ENCODE measurements at places on chromosomes 13 and 19.

GRCh38 chr19:48123907-48124651 lies 13.5 kb upstream of the PLA2G4C start:
- no peaks in the 10 kb centered on the region for H3K27me3 ChIP-seq
- H3K27ac ChIP-seq, result no peak overlapping the region
- H3K4me3 ChIP-seq, result no peak overlapping the region
- no peak for DNase-seq
- H3K36me3 ChIP-seq, result no peaks in the 10 kb centered on the region

DNA sequence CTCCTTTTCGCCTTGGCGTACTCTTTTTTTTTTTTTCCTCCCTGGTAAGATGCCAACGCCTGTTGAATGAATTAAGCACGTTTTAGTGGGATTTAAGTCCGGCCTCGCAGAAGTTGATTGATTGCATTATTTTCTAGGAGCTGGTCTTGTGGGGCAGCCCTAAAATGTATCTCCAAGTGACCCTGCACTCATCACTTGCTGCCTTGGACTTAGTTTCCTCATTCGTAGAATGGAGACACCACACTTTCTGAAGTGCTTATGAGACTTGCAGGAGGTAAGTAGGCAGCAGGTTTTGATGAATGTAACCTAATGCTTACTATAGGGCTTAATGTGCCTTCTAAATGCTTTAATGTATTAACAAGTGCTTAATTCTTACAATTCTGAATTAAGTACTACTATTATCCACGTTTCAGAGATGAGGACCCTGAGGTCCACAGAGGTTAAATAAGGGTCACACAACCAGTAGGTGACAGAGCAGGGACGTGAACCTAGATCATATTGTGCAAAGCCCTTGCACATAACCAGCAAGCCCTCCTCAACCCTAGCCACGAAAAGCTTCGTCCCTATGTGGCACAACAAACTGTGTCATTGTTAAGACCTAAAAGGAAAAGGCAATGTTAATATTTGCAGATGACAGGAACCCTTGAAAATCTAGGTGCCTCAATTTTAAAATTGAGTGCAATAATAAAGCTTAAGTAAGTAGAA lies 514 bp upstream of the ARGLU1 start:
- DNase-seq, result no peak
- no peaks in the 10 kb centered on the region for H3K36me3 ChIP-seq
- H3K4me1 ChIP-seq, result peaks cover 39% of the 10 kb centered on the region
- H3K27me3 ChIP-seq, result no peaks in the 10 kb centered on the region

DNA sequence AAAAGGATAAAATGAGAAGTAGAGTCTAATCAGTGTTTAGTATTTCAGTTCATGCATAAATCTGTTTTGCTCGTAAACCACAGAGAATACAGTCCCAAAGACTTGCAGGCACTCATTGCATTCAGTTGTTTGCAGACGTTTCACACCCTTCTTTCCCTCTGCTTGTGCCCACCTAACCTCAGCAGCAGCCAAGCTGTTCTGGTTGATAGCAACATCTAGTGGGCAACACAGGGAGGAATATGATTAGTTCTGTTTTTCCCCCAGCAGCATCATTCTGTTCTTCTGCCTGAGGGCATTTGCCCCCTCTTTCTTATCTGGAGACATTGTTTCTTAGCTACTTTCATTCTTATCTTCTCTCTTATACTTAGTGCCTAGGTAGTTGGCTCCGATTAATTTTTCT lies 135.6 kb downstream of the PAN3 start:
- H3K36me3 ChIP-seq, result peaks cover 15% of the 10 kb centered on the region
- DNase-seq, result no peak
- no peak overlapping the region for H3K4me3 ChIP-seq

GRCh38 chr13:46679369-46680120 lies 117.4 kb downstream of the ESD start:
- H3K27me3 ChIP-seq, result no peaks in the 10 kb centered on the region
- no peaks in the 10 kb centered on the region for H3K36me3 ChIP-seq
- no peak for DNase-seq

DNA sequence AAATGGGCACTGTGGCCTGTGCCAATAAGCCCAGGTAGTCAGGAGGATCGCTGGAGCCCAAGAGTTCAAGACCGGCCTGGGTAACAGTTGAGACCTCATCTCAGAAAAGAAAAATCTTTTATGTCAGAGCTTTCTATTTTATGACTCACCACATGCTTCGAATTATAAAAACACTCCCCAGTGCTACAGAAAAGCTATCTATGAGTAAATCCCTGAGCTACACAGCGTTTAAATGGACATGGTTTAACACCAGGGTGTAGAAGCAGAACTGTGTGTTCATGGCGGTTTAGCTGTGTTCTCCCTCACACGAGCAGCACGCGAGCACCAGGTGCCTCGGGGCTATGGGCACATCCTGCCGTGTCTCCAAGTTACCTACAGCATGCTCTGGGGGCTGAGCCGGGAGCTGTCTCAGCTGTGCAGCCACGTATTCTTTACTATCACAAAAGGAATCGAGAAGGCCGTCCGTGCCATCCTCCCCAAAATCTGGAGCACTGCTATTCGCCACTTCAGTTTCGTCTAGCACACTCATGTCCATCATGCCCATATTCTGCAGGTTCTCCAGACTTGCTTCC lies 6.7 kb downstream of the SAFB2 start:
- H3K27ac ChIP-seq, result no peak overlapping the region
- no peak for DNase-seq
- H3K27me3 ChIP-seq, result no peaks in the 10 kb centered on the region
- H3K4me3 ChIP-seq, result no peak overlapping the region
- H3K4me1 ChIP-seq, result no peaks in the 10 kb centered on the region

DNA sequence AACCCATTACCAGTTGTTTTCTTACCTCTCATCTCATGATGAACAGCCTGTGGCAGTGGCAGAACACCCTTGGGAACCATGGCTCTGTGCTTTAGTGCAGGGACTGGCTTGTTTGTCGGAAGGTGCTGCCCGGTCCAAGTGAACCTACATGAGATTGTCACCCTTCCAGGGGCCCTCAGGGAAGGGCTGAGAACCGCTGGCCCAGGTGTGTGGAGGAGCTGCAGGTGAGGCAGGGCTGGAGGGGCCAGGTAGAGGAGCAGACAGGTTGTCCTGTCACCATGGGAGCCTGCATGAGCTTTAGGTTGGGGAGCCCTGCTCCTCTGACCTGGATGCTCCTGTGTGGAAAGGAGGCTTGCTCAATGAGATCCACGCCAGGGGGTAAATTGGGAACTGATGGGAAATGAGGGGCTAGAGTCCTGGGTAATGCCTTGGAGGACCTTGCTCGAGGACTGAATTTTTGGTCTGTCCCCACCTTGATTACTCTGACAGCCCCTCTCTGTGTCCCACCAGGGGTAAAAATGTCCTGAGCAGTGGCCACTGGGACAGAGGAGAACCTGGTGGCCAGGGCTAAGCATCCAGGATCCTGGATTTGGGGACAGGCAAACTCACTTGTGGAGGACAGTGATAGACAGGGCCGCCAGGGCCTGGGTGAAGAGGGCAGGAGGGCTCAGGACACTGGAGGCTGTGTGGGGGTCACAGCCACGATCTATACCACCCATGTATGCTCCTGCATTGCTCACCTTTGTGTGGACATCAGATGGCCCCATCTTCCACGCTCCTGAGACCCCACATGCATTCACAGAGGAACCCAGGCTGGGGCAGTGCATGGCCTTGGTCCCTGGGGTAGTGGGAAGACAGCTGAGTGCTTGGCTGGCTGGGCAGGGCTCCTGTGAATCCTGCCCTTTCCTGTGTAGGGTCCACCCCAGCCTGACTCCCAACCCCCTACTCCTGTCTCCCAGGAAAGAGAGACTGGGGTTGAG lies 24.1 kb upstream of the CEACAM1 start:
- no peaks in the 10 kb centered on the region for H3K36me3 ChIP-seq
- peak; percentile 34 for DNase-seq
- no peak overlapping the region for H3K4me3 ChIP-seq
- H3K4me1 ChIP-seq, result no peaks in the 10 kb centered on the region
- H3K27me3 ChIP-seq, result no peaks in the 10 kb centered on the region

GRCh38 chr13:71722206-71722605 lies 144.8 kb downstream of the DACH1 start:
- H3K36me3 ChIP-seq, result no peaks in the 10 kb centered on the region
- no peaks in the 10 kb centered on the region for H3K4me1 ChIP-seq
- no peak for DNase-seq

GRCh38 chr13:112885782-112886268 lies 83.2 kb upstream of the MCF2L start:
- peak overlapping the region; percentile 25 for H3K4me3 ChIP-seq
- H3K27ac ChIP-seq, result no peak overlapping the region
- peak; percentile 74 for DNase-seq
- no peaks in the 10 kb centered on the region for H3K27me3 ChIP-seq

DNA sequence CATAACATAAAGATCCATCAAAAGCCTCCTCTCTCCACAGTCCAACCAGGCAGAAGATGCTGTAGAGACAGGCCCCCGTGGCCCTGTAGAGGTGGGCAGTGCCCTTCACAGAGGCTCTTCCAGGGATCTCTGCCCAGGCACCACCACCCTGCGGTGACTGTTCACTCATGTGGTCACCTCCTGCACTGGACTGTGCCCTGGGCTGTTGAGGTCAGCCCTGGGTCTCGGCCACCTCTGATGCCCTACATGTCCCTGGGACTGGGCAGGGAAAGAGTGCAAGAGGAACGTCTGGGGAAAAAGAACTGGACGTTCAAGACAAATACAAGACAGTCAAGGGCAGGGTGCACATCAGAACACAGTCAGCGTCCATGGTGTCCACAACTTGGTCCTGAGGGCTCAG lies 22.3 kb downstream of the PEPD start:
- H3K4me1 ChIP-seq, result no peaks in the 10 kb centered on the region
- DNase-seq, result no peak
- no peak overlapping the region for H3K4me3 ChIP-seq

DNA sequence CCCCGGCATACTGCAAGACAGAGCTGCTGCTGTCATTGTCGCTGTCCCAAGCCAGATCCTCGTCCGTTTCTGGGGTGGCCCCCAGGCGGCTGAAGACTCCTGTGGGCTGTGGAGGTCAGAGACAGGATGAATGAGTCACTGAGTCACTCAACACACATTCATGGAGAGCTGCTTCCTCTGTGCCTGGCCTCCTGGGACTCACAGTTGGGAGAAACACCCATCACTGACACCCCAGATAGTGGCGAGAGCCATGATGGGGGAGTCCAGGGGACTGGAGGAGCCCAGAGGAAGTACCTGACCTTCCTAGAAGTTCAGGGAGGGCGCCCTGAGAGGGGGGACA lies 26.0 kb downstream of the C19orf47 start:
- no peak overlapping the region for H3K4me3 ChIP-seq
- H3K27me3 ChIP-seq, result no peaks in the 10 kb centered on the region
- H3K27ac ChIP-seq, result no peak overlapping the region
- H3K4me1 ChIP-seq, result no peaks in the 10 kb centered on the region
- H3K36me3 ChIP-seq, result peaks cover 78% of the 10 kb centered on the region
- DNase-seq, result no peak

- no peaks in the 10 kb centered on the region for H3K36me3 ChIP-seq
- H3K4me1 ChIP-seq, result peaks cover 13% of the 10 kb centered on the region
Measured at GRCh38 chr13:30895773-30896172, 10.3 kb upstream of the MEDAG start.

DNA sequence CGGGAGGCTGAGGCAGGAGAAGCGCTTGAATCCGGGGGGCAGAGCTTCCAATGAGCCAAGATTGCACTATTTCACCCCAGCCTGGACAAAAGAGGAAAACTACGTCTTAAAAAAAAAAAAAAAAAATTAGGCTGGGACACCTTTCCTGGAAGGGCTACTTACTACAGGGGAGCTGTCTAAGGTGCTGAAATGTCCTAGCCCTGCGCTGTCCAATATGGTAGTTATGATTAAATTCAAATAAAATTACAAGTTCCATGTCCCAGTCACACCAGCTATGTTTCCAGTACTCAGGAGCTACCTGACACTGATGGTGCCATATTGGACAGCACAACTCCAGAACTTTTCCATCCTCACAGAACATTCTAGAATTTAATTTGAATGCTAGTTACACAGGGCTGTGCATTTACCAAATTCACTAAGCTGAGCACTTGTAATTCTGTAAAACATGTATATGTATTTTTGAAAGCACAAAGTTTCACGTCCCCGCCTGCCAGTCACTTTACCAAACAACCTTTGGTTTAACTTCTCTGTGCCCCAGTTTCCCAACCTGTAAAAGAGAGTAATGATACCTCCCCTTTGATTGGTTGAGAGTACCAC lies 9.2 kb upstream of the ZSCAN22 start:
- H3K4me3 ChIP-seq, result no peak overlapping the region
- no peak for DNase-seq
- peaks cover 25% of the 10 kb centered on the region for H3K36me3 ChIP-seq
- H3K27ac ChIP-seq, result no peak overlapping the region

DNA sequence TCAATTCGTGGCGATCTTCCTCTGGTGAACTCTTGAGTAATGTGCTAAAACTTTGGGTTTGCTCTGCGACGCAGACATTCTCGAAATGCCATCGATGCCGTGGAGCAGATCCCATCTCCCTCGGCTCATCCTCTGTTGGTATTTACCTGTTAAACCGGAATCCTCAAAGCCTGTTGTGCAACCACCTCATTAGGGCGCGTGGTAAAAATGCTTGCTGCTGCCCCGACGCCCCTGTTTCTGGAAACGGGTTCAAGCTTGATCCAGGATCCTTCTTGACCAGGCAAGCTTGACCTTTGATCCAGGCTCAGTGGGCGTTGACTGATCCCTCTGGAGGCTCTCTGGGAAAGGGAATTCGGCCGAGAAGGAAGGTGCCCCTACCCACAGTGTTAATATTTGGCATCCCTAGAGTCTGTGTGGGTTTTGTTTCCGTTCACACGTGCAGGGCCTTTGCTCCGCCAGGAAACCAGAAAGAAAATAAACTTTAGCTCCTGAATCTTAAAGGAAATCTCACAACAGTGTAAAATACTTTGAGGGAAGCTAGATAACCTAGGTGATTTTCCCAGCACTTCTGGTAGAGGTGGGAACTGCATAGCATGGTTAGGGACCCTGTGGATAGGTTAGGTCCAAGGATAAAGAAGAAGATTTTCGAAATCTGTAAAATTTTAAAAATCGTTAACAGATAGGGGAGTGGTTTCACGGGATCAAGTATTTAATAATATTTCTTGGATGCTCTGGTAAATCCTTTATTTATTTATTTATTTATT lies 1.1 kb downstream of the LSM14A start:
- DNase-seq, result no peak
- H3K4me3 ChIP-seq, result peak overlapping the region; percentile 99
- H3K36me3 ChIP-seq, result no peaks in the 10 kb centered on the region
- peaks cover 60% of the 10 kb centered on the region for H3K4me1 ChIP-seq

DNA sequence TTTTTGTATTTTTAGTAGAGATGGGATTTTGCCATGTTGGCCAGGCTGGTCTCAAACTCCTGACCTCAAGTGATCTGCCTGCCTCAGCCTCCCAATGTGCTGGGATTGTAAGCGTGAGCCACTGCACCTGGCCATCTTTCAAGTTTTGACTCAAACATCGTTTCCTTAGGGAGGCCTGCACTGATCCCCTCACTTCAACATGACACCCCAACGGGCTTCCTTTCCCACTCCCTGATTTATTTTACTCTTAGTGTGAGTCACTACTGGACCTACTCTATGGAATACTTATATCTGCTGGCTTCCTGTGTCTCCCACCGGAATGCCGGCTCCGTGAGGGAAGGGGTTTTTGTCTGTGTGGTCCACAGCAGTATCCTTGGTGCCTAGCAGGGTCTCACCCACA lies 4.5 kb upstream of the ADAMTS10 start:
- H3K4me3 ChIP-seq, result no peak overlapping the region
- H3K36me3 ChIP-seq, result no peaks in the 10 kb centered on the region
- no peak overlapping the region for H3K27ac ChIP-seq
- no peaks in the 10 kb centered on the region for H3K27me3 ChIP-seq

All from right atrium auricular region (tissue), 2 donors.